ENCODE measurements at places on chromosomes 5 and 9.

GRCh38 chr5:95822043-95822541 is 434 bp downstream of the GLRX start:
- DNase-seq: peak; percentile 58

- DNase-seq: no peak
These were observed 1.2 kb downstream of the SLC24A2 start for GRCh38 chr9:19787672-19788071.

DNA sequence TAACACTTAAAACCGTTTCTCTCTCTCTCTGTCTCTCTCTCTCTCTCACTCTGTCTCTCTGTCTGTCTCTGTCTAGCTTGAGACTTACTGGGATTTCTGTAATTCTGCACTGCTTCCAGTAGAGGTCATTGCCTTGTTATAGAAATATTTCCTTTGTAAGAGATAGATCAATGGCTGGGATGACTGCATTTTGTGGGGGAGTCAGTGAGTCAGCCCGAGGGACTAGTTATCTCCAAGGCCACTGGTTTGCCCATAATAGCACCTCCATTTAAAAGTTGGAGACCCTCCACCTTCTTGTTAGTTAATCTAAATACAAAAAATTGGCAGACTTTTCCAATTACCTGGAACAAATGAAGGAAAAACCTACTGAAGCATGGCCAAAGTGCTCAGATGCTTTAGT is 547.2 kb downstream of the LRRC70 start:
- DNase-seq: no peak

DNA sequence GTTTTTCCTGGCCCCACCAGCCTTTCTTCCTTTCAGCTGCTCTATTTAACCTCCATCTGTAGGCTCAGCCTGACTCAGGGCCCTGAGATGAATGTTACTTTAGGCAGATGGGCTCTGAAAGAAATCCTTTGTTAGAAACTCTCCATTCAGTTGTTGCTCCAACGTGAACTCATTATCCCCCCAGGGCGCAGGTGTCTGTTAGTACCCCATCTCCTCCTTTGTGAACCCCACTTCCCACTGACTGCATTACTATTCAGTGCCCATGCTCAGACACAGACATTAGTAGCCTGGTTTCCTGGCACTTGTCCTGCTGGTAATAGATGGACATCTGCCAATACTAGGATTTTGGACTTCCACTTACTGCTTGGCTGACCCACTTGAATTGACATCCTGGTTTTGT is 1271.6 kb downstream of the PTPRD start:
- no peak for DNase-seq

- DNase-seq: no peak
These were observed 39.6 kb downstream of the STK10 start for GRCh38 chr5:172148381-172148780.

GRCh38 chr5:119071561-119071995 is 691 bp downstream of the DMXL1 start:
- no peak for DNase-seq

DNA sequence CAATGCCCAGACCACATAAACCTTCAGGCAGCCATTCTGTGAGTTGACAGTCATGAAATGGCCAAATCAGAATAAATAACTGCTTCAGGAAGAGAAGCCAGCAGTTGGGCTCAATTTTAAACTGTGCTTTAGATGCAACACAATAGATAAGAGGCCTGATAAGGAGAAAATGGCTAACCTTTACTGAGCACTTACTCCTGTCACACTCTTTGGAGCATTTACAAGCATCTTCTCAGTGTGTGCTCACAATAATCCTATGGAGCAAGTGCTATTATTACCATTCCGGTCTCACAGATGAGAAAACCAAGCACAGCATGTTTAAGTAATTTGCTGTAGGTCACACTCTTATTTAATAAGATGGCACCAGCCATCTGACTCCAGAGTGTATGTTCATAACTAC is 11.5 kb upstream of the SH3RF2 start:
- no peak for DNase-seq

GRCh38 chr5:72366324-72366976 is 46.3 kb downstream of the PTCD2 start:
- DNase-seq: no peak

DNA sequence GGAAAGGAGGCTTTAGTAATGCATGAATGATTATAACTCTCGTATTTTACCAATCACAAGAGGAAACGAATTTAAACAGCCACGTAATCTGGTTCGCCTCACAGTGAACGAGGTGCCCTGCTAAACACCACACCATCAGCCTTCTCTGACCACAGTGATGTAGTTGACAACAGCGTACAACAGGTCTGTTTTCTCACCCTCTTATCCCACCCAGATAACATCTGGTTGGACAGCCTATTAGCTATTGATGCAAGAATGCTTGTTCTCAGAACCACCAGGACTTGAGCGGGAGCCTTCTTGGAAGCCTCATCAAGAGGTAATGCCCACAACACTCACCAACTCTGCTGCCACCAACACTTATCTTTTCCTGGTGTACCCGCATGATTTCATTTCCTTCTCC is 23.3 kb downstream of the SLC1A3 start:
- DNase-seq: no peak

- DNase-seq: no peak
These were observed 48.1 kb downstream of the CFAP90 start for GRCh38 chr5:7802855-7803254.

DNA sequence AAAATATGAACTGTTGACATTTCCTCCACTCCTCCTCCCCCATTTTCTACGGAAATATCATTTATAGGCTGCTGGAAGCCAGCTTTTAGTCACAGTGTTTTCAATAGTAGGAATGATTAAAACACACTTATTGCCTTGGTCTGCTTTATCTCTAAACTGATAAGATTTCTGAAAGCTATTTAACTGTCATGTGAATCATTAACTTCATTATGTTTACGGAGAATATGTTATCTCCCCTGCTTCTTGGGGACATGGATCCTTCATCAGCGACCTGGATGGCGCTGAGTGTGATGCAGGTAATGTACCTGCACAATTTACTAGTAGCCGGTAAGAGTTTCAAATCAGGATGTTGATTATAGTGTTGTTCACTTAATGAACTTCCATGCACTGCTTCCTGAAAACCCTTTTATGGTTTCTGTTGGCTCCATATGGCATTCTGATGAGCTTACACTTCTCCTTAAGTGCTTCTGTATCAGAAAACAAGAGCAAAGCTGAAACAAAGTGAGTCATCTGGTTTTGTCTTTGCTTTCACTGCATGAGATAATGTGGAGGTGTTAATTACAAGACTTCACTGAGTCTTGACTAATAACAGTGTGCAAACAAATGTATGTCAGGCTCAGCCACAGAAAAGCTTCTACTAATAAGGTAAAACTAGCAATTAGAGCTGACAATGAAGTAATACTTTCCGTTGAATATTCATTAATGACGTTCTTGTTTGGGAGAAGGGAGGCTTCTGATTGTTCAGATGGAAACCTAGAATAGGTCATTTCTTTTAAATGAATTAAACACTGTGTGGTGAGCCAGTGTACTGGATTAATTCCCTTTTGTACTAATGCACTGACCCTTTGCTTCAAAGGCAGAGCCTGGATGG is 162.4 kb upstream of the ZNF608 start:
- DNase-seq: no peak

DNA sequence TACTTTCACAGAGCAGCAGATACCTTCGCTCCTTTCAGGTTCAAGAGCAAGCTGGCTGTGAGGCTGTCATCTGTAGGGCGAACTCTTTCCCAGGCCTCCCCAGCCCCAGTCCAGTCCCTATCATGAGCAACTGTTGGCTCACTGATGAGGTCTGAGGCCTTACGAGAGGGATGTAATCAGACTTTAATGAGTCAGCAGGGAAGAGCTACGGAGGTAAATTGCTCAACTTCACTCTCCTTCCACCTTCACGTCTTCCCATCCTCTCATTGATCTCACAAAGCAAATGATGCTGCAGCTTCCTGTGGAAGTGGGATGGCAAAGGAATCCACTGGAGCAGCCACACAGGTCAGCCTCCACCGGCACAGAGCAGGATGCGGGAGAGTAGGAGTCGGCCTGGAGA is 130.7 kb upstream of the TBCA start:
- DNase-seq: no peak

- no peak for DNase-seq
These were observed 24.0 kb downstream of the VLDLR start for GRCh38 chr9:2645569-2645968.

- DNase-seq: no peak
These were observed 13.0 kb downstream of the DNAJC18 start for GRCh38 chr5:139426203-139426885.

DNA sequence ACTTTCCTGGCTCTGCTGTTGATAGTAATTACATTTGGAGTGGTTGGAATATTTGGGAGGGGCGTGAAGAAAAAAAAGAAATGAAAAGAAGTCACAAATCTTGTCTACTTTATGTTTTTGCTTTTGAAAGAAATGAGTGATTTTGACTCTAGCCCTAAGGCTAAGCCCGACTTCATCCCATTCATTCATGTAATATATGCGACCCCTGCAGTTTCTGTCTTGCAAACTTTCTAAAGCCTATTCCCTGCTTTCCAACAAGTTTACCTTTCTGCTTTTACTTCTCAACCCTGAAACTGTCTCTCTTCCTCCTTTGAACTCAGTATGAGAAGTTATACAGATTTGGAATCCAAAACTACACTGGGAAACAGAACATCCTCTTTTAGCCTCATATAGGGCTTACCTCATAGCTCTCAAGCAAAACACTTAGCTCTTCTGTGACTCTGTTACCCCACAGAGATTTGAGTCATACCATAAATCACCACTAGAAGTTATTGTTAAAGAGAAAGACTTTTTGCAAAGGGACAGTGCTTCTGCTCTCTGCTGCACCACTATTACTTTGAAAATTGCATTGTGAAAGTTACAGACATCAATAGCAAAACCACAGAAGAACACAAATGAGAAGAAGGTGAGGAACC is 1.6 kb downstream of the CFAP95 start:
- DNase-seq: no peak

- no peak for DNase-seq
These were observed 66.9 kb downstream of the HSPA4 start for GRCh38 chr5:133118741-133119140.

- DNase-seq: no peak
These were observed 150.0 kb upstream of the VCAN start for GRCh38 chr5:83321483-83322055.

GRCh38 chr9:93814077-93814956 is 140.8 kb downstream of the BARX1 start:
- peak; percentile 61 for DNase-seq

GRCh38 chr9:126009047-126009446 is 261.9 kb downstream of the PBX3 start:
- DNase-seq: no peak

DNA sequence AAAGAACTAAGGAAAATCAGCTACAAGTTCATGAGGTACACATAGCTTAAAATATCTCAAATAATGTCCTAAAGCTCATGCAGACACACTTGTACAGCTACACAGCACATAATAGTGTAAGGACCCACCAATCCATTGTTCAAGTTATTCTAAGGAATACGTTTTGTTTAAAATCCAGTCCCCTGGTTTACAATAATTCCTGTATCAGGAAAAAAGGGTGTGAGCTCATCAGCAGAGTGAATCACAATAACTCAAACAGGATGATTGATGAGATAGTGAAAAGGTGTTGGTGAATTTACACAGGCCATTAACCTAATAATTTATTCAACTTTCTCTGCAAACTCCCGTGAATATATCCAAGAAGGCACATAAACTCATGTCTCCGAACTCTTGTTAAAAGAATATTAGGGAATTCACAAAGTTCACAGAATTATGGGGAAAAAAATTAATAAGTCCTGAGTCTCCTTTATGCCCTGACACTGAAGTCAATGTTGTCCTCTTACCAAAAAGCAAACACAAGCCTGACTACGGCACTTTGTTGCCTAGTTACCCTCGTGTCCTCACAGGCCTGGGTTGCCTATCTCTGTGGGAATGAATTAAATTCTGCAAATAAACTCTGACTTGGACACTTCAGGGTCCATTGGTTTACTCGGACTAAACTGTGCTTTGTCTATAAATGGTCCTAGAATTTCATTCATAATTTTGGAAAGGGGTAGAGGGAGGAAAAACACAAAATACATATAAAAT is 142.8 kb upstream of the PDE4D start:
- DNase-seq: peak; percentile 1

- no peak for DNase-seq
These were observed 62.5 kb upstream of the PLPP1 start for GRCh38 chr5:55597014-55597981.

GRCh38 chr5:6749026-6749716 is 35.9 kb downstream of the TENT4A start:
- no peak for DNase-seq

DNA sequence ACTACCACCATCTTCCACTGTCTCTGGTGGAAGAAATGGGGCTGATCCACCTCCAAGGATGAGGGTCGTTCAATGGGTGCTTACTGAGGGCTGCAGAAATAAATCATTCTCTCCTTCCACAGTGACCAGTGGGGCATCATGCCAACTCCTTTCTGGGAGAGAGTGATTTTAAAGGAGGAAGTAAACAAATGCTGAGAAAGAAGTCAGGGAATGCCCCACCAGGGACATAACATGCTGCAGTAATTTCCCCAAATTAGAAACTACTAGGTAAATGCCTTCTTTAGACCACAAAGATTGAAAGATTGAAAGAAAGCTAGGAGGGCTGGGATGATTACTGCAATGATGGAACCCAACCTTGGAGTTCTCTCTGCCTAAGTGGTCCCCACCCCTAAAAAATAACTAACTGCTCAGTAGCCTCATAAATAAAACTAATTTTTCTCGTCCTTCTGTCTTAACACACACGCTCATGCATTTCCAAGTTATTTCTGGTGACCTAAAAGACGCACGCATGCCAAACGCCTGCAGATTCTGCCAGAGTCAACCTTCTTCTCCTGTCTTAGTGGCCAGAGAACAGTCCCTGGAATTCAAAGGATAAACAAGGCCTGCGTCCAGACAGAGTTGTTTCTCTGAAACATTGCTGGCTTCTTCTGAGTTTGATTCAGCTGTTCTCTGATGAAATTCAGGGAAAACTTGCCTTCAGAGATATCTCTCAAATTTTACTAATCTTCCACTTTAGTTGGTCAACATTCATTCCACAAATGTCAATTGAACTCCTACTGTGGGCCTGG is 250.0 kb downstream of the NR3C1 start:
- DNase-seq: no peak

GRCh38 chr5:83434946-83435345 is 36.6 kb upstream of the VCAN start:
- DNase-seq: no peak

GRCh38 chr5:1971944-1972343 is 89.2 kb upstream of the IRX4 start:
- no peak for DNase-seq

GRCh38 chr9:34675048-34675714 is 12.7 kb upstream of the CCL27 start:
- peak; percentile 11 for DNase-seq

Measured in DMS79 (cell line).